ENCODE measurements at places on chromosomes 11 and 22.

DNA sequence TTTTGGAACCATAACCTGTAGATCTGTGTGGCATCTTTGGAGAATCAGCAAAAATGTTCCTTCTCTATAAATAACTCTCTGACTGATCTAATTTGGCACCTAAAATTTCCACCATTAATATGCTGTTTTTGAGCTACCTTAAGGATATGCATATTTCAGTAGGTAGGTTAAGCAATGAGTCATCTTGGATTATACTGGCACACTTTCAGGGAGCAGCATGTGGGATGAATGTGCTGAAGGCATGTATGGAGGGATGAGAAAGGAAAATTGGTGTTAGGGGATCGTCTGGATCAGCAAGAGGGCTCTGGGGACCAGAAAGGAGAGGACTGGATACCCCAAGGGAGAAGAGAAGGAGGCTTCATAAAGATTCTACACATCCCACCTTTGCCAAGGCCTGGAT is 44.6 kb upstream of the ELF5 start:
- no peak for DNase-seq

DNA sequence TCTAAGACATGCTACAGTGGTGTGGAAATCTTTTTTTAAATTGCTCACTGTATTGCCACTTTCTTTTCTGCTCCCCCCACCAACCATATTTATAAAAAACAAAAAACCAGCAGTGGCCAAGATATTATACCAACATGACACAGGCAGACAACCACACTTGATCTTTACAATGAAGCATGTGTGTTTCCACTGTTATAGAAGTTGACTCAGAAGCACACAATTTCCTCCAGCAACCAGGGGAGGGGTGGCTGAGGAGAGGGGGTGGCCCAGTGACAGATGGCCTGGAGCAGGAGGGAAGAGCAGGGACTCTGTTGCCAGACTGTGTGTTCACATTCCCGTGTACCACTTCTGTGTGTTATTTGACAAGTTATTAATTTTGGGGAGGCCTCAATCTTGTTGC is 14.8 kb downstream of the CD59 start:
- peak; percentile 60 for DNase-seq

DNA sequence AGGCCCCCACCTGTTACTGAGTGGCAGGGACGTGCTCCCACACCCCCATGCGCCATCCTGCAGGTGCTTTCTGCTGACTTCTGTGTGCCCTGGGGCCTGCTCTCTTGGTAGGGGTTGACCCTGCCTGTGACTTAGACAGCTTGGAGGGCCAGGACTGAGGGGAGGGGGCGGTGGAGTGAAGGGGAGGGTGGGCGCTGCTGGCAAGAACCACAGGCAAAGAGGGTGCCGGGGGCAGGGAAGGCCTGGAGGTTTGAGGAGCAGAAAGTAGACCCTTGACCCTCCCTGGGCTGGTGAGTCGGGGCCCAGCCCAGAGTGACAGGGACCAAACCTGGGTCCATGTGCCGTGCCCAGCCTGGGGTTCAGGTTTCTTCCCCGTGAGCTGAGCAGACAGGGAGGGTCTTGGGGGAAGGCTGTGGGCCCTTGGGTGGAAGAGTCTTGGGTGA is 17.8 kb downstream of the KCNQ1 start:
- DNase-seq = no peak

- no peak for DNase-seq
Measured at GRCh38 chr22:33476716-33477115, 418.5 kb upstream of the SYN3 start.

- no peak for DNase-seq
Measured at GRCh38 chr11:132427611-132428010, 1057.2 kb downstream of the NTM start.

GRCh38 chr11:115912484-115912945 is 408.3 kb upstream of the CADM1 start:
- DNase-seq = peak; percentile 8

DNA sequence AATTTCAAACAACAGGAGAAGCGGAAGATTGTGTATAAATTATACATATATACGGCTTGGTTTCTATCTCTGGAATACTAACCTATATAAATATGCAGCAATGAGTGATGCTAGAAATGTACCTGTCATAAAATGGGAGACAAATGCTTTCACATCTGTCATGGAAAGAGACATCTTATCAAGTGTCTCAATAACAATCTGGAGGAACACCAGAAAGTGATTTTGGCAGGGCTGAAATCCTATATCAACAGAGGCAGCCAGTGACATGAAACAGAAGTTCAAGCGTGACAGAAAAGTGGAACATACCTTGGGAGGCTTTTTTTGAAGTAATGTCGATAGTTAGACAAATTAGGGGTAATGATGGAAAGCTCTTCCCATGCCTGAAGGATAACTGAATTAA is 834.6 kb downstream of the JRKL start:
- DNase-seq = peak; percentile 5
